ENCODE measurements at places on chromosomes 7 and 10. TPM values are rescaled to one million over a fixed set of nuclear protein-coding genes. Genes with fewer than 3 reads are reported as not detected.

DNA sequence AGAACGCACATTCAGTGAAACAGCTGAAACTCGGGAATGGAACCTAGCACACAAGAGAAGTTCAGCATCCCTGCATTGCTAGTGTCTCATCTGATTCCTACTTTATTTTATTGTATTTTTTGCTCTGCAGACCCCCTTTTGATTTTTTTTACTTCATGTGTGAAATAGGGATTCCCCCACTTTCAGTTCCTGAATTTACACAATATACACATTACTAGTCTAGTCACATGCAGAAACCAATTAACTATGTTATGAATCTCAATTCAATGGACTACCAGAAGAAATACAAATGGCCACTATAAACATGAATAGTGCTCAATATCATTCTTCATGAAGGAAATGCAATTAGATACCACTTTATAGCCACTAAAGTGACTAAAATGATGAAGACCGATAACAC, 386.1 kb upstream of the COBL start:
- no peak overlapping the region for H3K27ac ChIP-seq

DNA sequence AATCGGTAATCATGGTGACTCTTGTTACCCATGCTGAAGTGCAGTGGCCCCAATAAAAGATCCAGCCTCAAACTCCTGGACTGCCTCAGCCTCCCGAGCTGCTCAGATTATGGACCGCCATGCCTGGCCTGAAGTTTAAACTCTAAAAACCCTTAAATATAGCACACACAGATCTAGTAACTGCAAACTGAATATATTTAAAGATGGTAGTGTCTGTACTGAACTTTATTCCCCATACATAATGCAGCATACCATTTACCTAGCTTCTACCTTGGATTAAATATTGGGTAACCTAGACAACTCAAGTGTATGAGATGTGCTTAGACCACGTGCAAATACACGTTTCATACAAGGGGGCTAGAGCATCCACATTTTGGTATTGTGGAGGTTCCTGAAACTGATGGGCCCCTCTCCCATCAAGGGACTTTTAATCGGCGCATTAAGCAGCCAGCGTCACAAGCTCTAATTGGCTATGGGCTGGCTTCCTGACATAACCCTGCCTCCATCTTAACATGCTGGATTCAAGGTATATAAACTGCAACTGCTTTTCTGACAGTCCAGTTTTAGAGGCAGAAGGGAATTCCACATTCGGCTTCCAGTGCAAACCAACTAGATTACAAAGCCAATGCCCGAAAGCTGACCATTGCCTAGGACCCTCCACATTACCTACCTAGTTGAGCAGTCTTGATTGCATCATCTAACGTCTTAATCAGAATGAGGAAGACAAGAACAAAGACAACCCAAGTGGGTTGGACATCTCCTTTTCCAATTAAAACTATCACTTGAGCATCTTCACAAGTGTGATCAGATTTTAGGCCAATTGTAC, 13.0 kb downstream of the HNRNPA2B1 start:
- no peaks in the 10 kb centered on the region for H3K27me3 ChIP-seq
- no peaks in the 10 kb centered on the region for H3K4me1 ChIP-seq

The MNX1 gene
- not detected for total RNA-seq

- no peaks in the 10 kb centered on the region for H3K27me3 ChIP-seq
- H3K4me3 ChIP-seq: no peak overlapping the region
- no peak overlapping the region for H3K27ac ChIP-seq
These were observed 18.8 kb downstream of the TNKS2 start for GRCh38 chr10:91816981-91817380.

DNA sequence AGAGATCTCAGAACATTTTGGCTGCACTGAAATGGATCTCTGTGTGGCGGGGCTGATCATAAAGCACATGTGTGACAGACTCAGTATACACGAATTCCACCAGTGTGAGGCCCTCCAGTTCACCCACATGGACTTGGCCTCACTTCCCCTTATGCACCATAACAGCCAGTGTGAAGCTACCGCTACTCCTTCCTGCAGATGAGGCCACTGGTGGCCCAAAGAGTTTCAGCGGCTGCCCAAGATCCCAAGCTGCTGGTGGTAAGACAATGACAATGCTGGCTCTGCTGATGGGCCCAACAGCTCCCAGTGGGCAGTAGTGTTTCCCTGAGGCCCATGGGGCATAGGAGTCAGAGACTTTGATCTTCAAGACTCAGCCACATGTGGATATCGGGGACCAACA, 21.0 kb upstream of the C10orf71 start:
- peak overlapping the region; percentile 11 for H3K27ac ChIP-seq
- no peak for DNase-seq
- H3K4me1 ChIP-seq: peaks cover 40% of the 10 kb centered on the region
- H3K4me3 ChIP-seq: no peak overlapping the region
- no peaks in the 10 kb centered on the region for H3K27me3 ChIP-seq

The LOXL4 gene
- 9.7 TPM for total RNA-seq
